ENCODE measurements at places on chromosomes 11 and 22.
A peak's percentile ranks its signal among the peaks of the same experiment; 100 is the strongest.

GRCh38 chr11:18384157-18384641 is 10.2 kb upstream of the LDHA start:
- DNase-seq, result peak; percentile 15

- no peak for DNase-seq
Measured at GRCh38 chr22:43587574-43587973, 175.8 kb downstream of the MPPED1 start.

GRCh38 chr11:109619498-109619897 is 197.5 kb downstream of the C11orf87 start:
- no peak for DNase-seq

GRCh38 chr11:118646393-118646792 is 33.1 kb downstream of the TREH start:
- DNase-seq, result no peak

GRCh38 chr11:15216678-15217077 is 102.0 kb downstream of the INSC start:
- DNase-seq, result no peak

GRCh38 chr11:69918938-69919650 is 99.9 kb upstream of the FGF3 start:
- DNase-seq, result no peak

DNA sequence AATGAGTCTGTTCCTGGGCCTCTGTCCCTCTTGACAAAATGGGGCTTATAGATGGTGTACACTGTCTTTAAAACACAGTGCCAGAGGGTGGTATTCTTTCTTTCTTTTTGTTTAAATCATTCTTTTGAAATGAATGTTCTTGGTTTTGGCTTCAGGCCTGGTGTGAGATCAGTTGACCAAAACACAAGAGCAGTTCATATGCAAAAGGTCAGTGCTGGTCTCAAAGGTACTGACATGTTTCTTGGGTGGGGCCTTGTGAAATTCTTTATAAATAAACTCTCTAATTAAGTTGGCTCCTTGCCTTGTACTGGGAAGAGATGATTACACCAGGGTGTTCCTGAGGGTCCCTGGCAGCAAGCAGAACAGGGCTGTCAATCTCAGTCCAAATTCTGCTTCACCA is 110.0 kb downstream of the FBXO7 start:
- DNase-seq, result peak; percentile 23

DNA sequence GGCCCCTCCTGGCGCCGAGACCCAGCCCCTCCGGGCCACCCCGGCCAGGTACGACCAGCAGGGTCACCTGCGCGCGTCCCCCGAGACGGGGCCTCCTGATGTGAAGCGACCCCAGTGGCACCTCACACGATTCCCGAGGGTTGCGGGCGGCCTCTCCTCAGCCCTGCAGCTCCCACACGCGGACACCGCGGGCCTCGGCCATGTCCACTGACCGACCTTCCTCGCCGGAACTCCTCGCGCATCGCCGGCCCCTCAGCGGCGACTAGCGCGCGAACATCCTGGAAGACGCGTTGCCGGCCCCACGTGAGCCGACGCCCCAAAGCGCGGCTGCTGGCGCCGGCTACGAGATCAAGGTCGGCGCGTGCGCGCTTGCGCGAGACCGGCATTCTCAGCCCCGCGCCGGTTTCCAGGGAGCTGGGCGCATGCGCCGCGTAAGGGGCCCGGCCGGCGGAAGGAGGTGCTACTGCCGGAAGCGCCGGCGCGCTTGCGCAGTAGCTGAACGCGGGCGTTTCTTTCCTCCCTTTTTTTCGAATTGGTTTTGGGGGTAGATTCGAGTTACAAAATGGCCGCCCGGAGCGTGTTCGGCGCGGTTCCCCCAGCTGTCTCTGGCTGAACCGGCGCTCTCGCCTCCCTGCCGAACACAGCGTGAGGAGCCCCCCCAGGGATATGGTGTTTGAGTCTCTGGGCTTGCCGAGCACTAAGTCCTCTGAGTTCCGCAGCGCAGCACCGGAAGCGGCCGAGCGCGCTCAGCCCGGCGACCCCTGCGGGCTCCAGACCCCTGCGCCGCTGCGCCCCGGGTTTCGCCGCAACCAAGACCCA is at the start of gene NUP50:
Gene NUP50 (plus strand): TSS at position 475 of the 819 bp plus-strand sequence. CDS start 4,253 bp downstream, outside the sequence.
- peak; percentile 92 for DNase-seq

- no peak for DNase-seq
Measured at GRCh38 chr22:20581503-20582170, 74.2 kb downstream of the MED15 start.

DNA sequence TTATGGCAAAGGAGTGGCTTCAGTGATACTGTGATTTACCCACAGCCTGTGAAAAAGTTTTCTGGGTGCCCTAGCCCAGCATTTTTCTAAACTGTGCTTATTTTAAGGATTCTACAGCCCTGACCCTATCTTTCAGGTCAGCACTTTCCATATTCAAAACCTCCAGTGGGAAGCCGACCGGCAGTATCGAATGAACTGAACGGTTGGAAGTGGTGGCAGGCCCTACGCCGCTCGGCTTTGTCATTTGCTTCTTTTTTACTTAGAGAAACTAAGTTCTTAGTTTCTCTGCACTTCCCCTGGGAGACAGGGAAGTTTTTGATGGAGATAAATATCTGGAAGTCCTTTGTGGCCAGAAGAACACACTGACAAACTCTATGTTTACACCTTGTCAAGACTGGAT is 994 bp downstream of the GLB1L2 start:
- DNase-seq, result no peak

DNA sequence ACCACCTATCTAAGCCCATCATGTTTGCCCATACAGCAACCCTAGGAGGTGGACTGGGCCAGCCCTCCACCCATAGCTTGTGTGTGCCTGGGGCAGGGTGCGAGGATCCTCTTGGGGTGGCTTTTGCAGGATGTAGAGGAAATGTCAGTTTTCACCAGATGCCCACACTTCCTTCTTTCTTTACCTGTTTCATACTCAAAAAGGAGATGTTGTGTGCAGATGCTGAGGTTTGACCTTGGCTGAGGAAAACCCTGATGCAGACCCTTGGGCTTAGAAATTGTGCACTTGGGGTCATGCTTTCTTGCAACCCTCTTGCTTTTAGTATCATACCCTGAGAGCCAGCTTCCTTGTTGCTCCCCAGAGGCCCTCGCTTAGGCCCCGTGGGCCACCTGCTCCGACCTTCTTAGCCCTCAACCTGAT is 2.2 kb downstream of the HTR3A start:
- DNase-seq, result no peak

- DNase-seq, result no peak
Measured at GRCh38 chr11:17594686-17595192, 47.7 kb downstream of the OTOG start.
